Astrocyte (in vitro differentiated cells and primary cell): ENCODE measurements at places on chromosomes 4 and X.
A peak's percentile ranks its signal among the peaks of the same experiment; 100 is the strongest.

- DNase-seq = no peak
Observed at GRCh38 chr4:2062808-2063524, 3.8 kb downstream of the NAT8L start.

GRCh38 chr4:76003035-76003434 lies 4.3 kb downstream of the CXCL9 start:
- DNase-seq = no peak

- DNase-seq = peak; percentile 64
Observed at GRCh38 chr4:72319601-72320021, 249.4 kb downstream of the ADAMTS3 start.

DNA sequence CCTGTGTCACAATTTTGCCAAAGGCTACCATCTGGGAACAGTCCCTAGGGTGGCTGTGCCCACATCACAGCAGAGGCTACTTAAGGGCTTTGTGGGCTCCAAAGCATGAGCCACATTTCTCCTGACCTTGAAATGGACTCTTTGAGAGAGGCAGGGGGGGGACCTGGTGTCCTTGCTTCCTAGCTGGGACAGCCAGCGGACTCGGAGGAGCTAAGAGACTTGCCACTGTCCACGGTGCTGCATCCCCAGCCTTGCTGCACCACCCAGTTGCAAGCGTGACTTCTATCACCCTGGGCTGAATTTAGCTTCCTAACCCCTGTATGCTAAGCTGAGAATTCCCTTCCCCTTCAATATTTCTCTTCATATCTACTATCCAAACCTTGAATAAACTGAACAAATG lies 99.0 kb downstream of the PHKA2 start:
- no peak for DNase-seq

GRCh38 chr4:121485190-121485804 lies 104.5 kb upstream of the QRFPR start:
- no peak for DNase-seq

DNA sequence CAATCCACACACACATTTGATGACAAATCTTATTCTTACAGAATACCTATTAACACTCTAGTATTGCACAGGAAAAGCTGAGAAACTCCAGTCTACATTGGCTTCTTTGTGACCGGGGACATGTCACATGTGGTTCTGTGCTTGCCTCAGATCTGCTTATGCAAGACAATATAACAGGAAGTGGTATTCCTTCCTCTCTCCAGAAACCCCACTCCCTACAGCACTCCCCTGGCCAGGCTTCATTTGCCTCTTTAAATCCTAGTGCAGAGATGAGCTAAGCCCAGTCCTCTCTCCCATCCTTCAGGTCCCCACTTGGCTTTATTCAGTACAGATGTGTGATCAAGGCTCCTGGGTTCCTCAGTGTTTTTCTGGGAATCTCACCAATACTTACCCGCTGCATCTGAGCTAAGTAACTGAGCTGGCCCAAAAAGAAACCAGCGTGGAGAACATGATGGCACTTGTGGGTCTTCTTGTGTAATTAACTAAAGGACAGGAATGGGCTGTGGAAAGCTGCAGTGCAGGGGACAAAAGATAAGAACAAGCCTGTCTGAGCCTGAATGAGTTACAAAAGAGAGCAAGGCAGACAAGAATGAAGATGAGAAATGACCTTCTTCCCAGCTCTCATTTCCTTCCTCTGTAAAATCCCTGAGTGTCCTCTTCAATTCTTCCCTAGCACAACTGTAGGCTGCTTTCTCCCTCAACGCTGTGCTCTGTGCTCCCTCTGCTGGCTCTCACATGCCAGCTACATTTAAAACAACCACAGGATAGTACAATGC lies 105.6 kb downstream of the HNRNPD start:
- peak; percentile 23 for DNase-seq

DNA sequence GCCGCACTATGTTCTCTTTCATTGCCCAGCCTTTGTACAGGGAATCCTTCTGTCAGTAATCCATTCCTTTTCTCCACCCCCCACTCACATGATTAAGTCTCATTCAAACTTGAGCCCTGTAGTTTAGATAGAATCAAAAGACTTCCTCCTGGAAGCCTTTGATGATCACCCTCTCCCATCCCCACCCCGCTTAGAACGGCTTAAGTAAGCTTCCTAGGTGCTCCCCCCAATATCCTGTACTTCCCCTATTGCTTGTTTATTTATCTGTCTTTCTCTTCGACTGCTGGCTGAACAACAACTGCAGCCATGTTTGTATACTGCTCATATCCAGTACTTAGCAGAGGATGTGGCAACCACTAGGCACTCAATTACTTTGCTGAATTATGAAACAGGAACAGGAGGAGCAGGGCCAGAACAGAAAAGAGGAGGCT lies 38.5 kb upstream of the GPC3 start:
- no peak for DNase-seq

- DNase-seq = peak; percentile 28
Observed at GRCh38 chr4:80153874-80154544, 43.3 kb upstream of the PRDM8 start.

- peak; percentile 18 for DNase-seq
Observed at GRCh38 chr4:185902654-185903053, 90.7 kb upstream of the SORBS2 start.

GRCh38 chrX:45428831-45429230 lies 228.2 kb upstream of the DIPK2B start:
- peak; percentile 80 for DNase-seq

DNA sequence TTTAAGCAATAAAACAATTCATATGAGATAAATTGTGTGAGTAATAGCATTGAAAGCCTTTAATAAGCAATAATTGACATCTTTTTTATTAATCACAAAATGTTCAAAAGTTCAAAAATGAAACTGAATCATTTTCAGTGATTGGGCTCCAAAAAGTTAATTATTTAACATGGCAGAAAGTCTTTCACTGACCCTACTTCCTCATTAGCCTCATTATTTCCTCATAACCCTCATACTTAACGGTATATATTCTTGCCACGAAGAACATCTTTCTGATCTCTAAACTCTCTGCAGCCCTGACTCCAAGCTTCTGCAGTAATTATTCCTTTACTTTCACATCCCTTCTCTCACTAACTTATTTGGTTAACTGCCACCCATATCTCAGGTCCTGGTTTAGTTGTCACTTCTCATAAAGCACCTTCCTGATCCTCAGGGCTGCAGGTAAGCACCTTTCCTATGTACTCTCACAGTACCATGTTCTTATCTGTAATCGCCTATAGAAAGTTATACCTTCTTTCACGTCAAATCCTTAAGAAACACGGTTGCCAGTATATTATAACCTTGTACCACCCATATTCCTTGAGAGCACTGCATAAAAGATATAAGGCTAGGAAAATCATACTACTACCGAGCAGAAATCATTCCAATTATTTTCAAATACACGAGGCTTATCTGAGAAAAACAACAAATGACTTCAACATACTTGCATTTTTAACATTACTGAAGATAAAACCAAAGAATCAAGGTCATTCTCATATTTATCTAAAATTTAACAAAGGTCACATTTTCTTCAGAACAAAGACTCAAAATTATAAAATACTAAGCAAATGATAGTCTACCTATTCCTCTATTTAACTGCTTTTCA lies 72.2 kb downstream of the PPP3CA start:
- DNase-seq = no peak

DNA sequence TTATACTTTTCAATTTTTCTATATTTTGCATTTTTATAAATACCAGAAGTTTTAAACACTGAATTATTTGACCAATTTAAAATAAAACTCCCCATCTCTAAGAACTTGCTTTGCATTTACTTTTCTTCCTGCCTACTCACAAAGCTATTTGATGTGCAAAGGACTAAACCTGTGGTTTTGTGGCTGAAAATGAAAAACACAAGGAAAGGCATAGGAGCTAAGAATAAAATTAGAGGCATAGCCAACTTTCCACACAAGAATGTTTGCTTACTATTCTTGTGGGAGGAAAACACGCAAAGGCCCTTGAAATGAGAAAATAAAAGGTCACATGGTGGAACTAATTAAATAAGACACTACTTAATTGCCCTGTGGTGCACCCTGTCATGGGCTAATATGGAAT lies 221.2 kb downstream of the KLHL13 start:
- peak; percentile 53 for DNase-seq

DNA sequence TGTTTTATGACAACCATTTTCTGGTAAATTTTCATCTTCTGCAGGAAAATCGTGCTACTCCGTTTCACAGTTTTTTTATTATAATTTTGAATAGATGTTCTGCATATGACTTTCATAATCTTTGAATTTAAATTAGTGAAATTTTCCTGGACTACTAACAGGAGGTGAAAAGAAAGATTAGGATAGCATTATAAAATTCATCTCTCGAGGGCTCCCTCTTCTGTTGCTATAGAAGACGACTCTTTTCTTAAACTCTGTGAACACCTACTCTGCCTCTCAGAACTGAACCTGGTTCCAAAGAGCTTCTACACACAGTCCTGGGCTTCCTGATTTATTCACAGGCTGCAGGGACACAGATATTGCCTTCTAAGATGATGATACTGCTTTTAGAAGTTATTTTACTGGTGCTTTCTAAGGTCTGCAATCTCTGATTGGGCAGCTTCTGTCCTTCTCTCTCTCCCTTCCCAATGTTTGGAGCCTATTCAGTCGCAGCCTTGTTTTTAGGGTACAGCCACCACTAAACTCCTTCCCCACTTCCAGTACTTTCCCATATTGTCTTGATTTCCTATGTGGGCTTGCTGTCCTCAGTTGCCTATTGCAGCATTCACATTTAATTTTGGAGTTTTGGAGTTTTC lies 10.1 kb upstream of the SAP30 start:
- DNase-seq = no peak

GRCh38 chr4:123708902-123709301 lies 312.3 kb downstream of the SPRY1 start:
- DNase-seq = no peak

GRCh38 chr4:10589799-10590198 lies 94.8 kb downstream of the CLNK start:
- DNase-seq = no peak

DNA sequence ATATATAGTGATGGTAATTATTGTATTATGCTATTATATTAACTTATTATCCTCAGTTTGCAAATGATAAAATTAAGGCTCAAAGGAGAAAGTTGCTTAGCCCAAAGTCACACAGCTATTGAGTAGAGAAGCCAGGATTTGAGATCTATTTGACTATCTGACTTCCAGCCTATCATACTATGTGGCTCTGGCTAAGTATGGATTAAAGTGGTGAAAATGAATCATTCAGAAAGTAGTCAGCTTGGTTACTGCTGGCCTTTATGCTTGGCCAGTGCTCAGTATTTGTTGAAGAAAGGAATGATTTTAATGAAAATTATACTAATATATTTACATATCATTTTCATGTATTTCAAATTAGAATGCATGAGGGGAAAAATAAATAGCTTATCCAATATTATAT lies 219.8 kb downstream of the SHROOM3 start:
- peak; percentile 55 for DNase-seq

- no peak for DNase-seq
Observed at GRCh38 chrX:115021121-115021520, 3.7 kb upstream of the IL13RA2 start.

GRCh38 chr4:188221090-188221489 lies 81.8 kb downstream of the TRIML1 start:
- no peak for DNase-seq

DNA sequence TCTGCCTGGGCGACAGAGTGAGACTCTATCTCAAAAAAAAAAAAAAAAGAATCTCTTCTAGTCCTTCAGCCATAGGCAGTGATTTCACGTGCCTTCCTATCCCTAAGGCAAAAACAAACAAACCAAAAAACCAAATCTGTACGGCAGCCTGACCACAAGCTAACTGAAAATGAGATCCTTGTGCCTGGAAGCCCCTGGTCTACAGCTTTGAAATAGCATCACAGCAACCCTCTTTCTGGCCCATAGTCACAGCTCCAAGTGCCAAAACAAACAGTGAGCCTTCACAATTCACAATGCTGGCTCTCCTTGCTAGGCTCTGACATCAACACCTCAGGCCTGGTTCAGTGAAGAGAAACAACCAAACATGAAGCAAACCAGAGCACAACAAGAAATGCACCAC lies 46.1 kb downstream of the TMEM150C start:
- peak; percentile 94 for DNase-seq

- no peak for DNase-seq
Observed at GRCh38 chr4:3708611-3709010, 57.6 kb upstream of the ADRA2C start.

GRCh38 chr4:76943790-76944189 lies 5.8 kb upstream of the SEPTIN11 start:
- DNase-seq = peak; percentile 29

GRCh38 chr4:44446801-44447562 lies 1.6 kb downstream of the KCTD8 start:
- no peak for DNase-seq

DNA sequence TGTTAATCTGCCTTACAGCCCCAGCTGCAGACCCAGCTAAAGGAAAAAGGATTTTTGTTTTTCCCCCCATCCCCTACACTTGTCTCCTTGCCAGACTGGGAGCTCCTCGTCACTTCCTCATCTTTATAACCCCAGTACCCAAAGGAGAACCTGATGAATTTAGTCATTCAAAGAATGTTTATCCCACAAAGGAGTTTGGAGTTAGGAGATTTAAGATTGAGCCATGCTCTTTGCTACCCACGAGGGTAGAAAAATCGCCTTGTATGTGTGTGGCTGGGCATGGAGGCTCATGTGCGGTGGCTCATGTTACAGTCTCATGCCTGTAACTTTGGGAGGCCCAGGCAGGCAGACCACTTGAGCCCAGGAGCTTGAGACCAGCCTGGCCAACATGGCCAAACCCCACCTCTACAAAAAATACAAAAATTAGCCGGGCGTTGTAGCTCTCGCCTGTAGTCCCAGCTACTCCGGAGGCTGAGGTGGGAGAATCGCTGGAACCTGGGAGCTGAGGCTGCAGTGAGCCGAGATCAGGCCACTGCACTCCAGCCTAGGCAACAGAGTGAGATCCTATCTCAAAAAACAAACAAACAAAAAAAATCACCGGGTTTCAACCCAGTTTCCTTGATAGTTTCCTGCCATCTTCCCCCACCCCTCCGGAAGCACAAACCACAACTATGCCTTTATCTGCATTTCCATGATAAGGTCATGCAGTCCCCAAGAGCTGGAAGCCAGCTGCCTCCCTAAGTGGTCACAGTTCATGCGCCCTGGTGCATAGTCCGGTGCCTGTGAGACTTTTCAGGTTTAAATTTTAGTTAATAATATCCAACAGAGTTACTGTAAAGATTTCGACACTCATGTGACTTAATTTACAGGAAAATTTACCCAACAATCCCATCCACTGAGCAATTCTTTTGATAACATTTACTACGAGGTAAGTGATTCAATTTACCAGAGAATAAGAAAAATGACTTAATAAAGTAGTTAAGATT lies 1.5 kb downstream of the CFAP97 start:
- peak; percentile 26 for DNase-seq

DNA sequence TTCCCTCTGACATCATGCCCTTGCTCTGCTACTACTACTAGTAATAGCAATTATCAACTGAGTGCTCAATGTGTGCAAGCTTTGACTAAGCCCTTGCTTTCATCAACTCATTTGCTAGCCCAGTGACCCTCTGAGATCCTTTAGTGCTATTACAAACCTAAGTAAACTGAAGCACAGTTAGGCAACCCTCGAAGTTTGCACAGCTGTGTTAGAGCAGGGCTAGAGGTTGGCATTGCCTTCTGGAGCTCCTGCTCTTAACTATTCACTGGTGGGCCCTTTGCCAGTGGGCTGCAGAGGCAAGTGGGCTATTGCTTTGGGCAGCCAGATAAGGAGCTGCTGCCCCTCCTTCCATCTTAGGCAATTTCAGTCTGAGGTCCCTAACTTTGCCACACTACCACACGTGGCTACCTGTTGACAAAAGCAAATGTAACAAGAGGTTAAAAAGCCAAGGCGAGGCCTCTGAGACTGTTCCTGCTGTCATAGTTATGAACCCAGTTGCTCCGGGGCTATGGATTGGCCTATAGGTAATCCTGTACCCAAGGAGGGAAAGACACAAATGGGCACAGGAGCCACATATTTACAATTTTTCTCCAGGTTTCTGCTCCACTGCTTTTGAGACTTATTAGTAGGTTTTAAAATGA lies 41.5 kb upstream of the ANKRD50 start:
- DNase-seq = no peak
